ENCODE measurements at places on chromosomes 7 and 10. TPM values are rescaled to one million over a fixed set of nuclear protein-coding genes. Genes with fewer than 3 reads are reported as not detected.

The C10orf53 gene
- total RNA-seq, result not detected

The TLX1 gene
- not detected for total RNA-seq

The CNTNAP2 gene
- total RNA-seq, result 0.06 TPM

The LRIT1 gene
- not detected for total RNA-seq

The ELFN1 gene
- total RNA-seq, result 0.49 TPM

Data from A549 treated with DMSO at 1 μM for 4 hours (cell line).